Activated CD4-positive, alpha-beta memory T cell treated with anti-CD3 and anti-CD28 coated beads, Interleukin-2, amount 10 ng/mL, durations not matched to agents 7 days and 5 days (primary cell): ENCODE measurements at places on chromosomes 3 and 15.
A peak's percentile ranks its signal among the peaks of the same experiment; 100 is the strongest.

DNA sequence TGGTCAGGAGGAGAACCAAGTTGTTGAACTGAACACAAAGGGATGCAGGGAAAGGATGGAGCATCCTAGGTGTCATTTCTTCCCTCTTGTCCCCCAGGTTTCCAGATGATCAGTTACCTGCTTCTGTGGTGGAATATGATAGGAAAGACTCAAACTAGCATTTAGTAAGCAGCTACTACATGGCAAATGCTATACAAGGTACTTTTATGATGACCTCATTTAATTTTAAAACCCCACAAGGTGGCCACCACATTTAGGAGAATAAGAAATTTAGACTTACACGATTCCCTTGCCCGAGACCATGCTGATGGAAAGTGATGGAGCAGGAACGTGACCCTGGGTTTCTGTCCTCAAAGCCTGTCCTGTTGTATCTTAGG, 40.9 kb downstream of the CCR4 start:
- no peak for DNase-seq
- no peaks in the 10 kb centered on the region for H3K27me3 ChIP-seq
- H3K4me3 ChIP-seq = peak overlapping the region; percentile 23
- peak overlapping the region; percentile 92 for H3K27ac ChIP-seq
- H3K4me1 ChIP-seq = peaks cover 89% of the 10 kb centered on the region

DNA sequence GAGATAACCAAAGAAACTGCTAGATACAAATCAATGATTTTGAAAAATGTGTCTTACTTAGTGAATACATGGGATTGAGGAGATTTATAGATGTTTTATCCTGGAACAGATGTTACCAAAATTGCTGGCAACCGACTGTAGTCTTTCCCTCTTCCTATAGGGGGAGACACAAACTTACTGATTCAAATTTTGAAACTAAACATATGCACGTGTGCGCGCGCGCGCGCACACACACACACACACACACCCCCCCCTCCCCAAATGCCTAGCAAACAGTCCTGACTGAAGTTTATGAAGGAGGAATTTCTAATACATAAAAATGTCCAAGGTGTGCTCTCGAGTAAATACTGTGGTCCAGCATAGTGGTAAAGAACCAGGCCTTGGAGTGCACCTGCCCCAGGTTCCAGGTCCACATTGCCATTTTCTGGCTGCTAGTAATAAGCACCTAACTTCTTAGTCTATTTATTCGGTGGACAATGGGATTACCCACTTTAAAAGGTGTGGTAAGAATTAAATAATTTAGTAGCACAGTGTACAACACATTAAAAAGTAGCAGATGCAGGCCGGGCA, 18.5 kb upstream of the C3orf62 start:
- no peaks in the 10 kb centered on the region for H3K4me1 ChIP-seq
- H3K27me3 ChIP-seq = no peaks in the 10 kb centered on the region
- H3K4me3 ChIP-seq = no peak overlapping the region
- H3K36me3 ChIP-seq = peaks cover 65% of the 10 kb centered on the region

GRCh38 chr15:51097553-51098330, 3.0 kb upstream of the TNFAIP8L3 start:
- DNase-seq = no peak
- no peak overlapping the region for H3K4me3 ChIP-seq
- H3K36me3 ChIP-seq = no peaks in the 10 kb centered on the region
- peaks cover 65% of the 10 kb centered on the region for H3K27me3 ChIP-seq
- H3K4me1 ChIP-seq = peaks cover 7% of the 10 kb centered on the region
- H3K27ac ChIP-seq = no peak overlapping the region

GRCh38 chr15:65369651-65370050, 8.2 kb downstream of the IGDCC3 start:
- no peak for DNase-seq
- no peaks in the 10 kb centered on the region for H3K36me3 ChIP-seq
- no peak overlapping the region for H3K4me3 ChIP-seq
- H3K4me1 ChIP-seq = no peaks in the 10 kb centered on the region

DNA sequence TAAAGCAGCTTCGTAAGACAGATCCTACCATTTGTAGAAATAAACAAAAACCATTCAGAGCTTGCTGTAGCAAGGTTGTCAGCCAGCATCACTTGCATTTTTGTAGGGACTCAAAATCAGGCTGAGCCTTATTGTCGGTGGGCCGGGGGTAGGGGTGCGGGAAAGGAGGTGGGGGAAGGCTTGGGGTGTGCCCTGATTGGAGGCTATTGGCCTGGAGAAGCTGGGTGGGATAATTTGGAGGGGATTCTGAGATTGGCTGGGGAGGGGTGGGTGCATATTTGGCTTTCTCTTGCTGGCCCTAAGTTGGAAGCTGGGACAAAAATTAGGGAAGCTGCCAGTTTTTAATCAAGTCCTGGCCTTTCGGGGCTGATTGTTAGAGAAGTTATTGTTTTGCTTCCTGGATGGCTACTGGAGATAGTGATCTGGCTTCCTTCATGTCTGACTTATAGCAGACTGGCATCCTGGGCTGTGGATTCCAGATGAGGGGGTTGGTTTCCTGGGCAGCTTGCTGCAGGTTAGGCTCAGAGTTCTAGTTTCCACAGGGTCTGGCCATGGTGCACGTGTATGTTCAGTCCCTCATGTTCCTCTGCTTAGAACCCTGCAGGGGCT, 22.8 kb downstream of the STOML1 start:
- peaks cover 7% of the 10 kb centered on the region for H3K27me3 ChIP-seq
- peaks cover under 1% of the 10 kb centered on the region for H3K36me3 ChIP-seq
- no peak overlapping the region for H3K4me3 ChIP-seq
- no peak for DNase-seq
- H3K27ac ChIP-seq = no peak overlapping the region

DNA sequence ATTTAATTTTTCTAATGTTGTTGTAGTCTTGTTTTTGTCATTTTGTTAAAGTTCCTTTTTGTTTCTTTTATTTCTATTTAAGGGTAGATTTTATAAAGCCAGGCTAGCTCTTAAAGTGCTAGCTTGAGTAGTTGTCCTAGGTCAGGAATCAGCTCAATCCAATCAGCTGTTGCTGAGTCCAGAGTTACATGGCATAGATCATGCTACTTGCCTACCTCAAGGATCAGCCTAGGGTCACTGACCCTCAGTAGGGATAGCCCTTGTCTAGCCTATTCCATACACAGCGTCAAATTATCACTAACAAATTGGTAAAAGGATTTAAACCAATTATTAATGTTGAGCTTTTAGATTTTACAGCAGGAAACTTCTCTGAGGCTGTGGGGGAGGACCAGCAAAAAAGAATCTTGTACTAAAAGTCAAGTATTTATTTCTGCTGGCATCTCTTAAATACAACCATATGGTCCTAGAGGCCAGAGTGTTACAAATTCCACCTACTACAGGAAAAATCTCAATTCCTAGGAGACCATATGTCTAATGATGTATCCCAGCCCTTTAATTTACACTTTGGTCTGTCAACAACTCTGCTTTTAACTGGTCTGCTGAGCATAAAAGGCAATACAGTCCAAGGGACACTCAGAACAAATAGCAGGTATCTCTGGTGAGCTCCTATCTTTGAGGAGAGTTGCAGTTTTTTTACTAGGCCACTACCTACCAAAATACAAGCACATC, 138.3 kb upstream of the PTPRG start:
- H3K4me1 ChIP-seq = no peaks in the 10 kb centered on the region
- no peaks in the 10 kb centered on the region for H3K27me3 ChIP-seq

DNA sequence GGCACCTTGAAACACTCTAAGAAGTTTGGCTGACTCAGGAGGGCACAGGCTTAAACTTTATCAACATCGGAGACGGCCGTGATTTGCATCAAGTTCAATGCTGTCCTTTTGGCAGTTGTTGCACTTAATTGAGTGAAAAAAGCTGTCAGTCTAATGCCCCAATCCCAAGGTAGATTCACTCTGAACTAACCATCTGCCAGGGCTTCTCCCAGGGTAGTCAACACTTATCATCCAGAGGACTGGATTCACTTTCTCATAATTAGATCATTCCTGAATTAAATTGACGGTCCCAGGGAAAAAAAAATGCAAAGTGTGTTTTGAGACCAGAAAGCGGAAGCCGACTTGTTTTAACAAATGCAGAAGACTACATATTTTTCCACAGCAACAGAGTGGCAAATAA, 28.5 kb downstream of the RORA start:
- H3K27ac ChIP-seq = no peak overlapping the region
- H3K27me3 ChIP-seq = peaks cover 13% of the 10 kb centered on the region
- H3K4me1 ChIP-seq = no peaks in the 10 kb centered on the region
- no peak overlapping the region for H3K4me3 ChIP-seq
- no peak for DNase-seq

GRCh38 chr15:50146632-50147031, 27.6 kb upstream of the ATP8B4 start:
- H3K36me3 ChIP-seq = no peaks in the 10 kb centered on the region
- H3K4me1 ChIP-seq = peaks cover 33% of the 10 kb centered on the region
- no peak overlapping the region for H3K27ac ChIP-seq
- no peak for DNase-seq
- no peaks in the 10 kb centered on the region for H3K27me3 ChIP-seq
- H3K4me3 ChIP-seq = no peak overlapping the region

DNA sequence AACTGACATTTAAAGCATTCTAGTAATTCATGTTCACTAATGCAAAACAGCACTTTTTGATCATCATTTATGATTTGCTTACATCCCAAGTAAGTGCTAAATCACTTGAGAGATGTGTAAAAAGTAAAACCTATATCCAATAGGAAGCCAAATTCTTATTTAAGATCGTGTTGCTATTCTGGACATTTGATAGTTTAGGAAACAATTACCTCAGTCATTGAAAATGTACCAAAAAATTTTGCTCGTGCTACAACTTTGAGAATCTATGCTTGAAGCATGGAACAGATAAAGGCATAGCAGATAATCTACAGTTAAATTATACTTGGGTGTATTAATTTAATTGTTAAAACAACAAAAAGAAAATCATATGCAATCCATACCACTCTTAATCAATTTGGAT, 571.6 kb upstream of the NR2F2 start:
- no peak overlapping the region for H3K27ac ChIP-seq
- H3K36me3 ChIP-seq = no peaks in the 10 kb centered on the region
- H3K4me1 ChIP-seq = no peaks in the 10 kb centered on the region

DNA sequence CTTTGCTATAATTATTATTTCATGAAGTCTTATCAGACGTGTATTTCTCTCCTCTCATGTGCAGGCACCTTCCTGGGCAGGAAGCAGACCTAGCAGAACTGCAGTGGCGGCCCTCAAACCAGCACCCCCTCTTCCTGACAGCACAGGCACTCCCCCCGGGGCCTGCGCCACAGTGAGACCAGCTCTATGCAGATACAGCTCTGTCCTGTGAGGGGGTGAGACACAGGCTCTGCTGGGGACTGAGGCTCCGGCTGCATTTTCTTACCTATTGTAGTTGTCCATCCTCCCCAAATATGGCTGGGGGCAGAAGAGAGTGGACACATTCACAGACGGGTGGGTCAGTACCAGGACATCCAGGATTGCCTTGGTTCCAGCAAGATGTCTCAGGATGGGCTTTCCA, 5.0 kb downstream of the CISH start:
- H3K36me3 ChIP-seq = peaks cover 99% of the 10 kb centered on the region
- peak overlapping the region; percentile 99 for H3K27ac ChIP-seq
- DNase-seq = peak; percentile 59
- H3K27me3 ChIP-seq = no peaks in the 10 kb centered on the region

DNA sequence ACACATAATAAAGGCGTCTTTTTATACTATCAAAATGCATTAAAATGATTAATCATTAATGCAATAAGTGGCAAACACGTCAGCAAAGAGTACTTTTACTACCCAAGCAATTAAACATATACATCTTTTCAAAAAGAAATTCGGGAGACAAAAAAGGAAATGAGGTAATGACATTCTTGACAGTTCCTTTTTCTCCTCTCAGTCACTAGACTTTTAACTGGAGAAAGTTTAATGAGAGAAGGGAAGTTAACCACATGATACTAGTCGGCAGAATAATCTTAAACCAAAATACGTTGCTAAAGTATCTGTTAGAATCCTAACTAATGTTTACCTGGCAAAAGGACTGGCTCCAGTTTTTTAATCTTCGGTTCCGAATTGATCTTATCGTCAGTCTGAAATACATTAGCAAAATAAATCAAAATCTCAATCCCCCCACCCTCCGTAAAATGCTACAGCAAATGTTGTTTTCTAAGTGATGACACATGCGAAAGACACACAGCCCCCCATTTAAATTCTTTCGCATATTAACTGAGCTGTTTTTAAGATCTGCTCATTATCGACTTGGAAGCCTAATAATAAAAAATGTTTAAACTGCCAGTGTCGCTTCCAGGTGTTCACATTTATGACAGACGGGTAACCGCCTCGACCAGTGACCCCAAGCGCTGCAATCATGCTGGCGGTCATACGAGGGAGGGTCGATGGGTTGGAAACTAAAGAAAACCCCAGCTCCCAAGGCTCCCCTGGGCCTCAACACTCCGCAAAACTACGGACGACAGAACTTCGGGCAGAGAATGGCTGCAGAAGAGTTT, 778 bp downstream of the MTMR10 start:
- H3K36me3 ChIP-seq = peaks cover 16% of the 10 kb centered on the region
- DNase-seq = no peak
- peaks cover 6% of the 10 kb centered on the region for H3K27me3 ChIP-seq
- peaks cover 32% of the 10 kb centered on the region for H3K4me1 ChIP-seq

DNA sequence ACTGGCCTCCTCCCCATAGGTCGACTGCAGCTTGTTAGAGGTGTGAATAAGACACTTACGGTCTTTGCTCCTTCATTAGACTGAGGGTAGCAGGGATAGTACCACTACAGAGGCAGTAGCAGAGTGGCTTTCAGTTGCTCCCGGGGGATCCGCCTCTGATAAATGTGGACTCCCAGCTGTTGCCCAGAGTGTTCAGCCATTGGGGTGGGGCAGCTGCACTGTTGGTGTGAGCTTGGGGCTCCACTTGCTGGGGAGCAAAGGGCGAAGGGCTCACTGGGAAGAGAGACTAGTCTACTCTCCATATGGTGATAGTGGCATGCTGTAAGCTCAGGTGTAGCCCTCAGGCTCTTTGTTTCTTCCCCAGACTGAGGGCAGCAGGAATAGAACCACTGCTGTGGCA, 239.1 kb downstream of the LRRN1 start:
- H3K36me3 ChIP-seq = no peaks in the 10 kb centered on the region
- H3K27ac ChIP-seq = no peak overlapping the region
- H3K4me3 ChIP-seq = no peak overlapping the region

DNA sequence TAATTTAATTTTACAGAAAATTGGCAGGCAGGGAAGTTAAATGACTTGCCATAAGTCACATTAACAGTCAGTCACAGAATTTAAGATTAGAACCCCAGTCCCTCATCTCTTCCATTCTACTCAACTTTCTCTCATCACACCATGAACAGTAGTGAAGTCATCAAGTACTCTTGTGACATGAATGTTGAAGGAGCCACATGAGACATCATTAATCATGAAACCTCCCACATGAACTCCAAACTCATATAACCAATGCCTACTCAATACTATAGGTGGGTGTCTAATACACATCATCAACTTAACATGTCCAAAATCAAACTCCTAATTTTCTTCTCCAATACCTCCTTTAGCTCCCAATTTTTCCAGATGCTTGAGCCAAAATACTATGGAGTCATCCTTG, 19.5 kb downstream of the PHC3 start:
- no peak for DNase-seq
- H3K27ac ChIP-seq = no peak overlapping the region
- no peaks in the 10 kb centered on the region for H3K27me3 ChIP-seq
- H3K4me3 ChIP-seq = no peak overlapping the region
- H3K4me1 ChIP-seq = peaks cover 30% of the 10 kb centered on the region
